ENCODE measurements at places on chromosomes 3 and 15.

DNA sequence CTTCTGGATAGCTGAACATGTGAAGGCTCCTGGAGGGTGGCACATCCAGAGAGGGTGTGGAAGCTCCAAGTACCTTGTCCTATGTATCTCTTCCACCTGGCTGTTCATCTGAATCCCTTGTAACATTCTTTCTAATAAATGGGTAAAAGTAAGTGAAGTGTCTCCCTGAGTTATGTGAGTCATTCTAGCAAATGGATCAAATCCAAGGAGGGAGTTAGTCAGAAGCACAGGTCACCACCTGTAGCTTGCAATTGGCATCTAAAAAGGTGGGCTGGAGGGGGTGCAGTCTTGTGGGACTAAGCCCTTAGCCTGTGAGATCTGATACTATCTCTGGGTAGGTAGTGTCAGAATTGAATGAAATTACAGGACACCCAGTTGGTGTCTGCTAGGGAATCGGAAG is 71.0 kb downstream of the WWTR1 start:
- no peak for DNase-seq

DNA sequence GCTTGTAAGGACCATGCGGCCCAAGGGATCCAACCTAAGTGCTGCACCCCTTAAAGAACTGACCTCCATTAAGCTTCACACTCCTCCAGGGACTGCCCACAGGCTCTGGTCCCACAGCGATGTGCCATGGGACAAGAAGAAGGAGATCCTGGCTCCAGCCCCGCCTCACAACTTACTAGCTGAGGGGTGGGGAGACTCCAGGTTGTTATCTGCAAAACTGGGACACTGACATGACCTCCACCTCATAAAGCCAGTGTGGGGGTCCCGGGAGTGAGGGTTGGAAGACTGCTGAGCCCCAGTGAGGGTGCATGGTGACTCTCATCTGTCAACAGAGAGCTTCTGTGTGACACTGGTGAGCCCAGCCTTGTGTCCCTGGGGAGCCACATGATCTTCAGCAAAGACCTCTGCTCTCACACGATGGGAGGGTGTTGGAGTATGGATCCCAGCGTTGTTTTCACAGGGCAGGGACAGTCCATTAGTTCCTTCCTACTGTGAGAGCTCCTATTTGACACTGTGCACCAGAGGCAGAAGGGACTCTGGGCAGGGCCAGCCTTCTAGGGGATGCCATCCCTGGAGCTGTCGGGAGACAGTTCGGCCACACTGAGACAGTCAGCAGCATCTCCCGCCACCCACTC is 26.7 kb downstream of the EAF1 start:
- no peak for DNase-seq

GRCh38 chr15:76328106-76328696 is 8.4 kb upstream of the ISL2 start:
- no peak for DNase-seq

- no peak for DNase-seq
Observed at GRCh38 chr15:62558640-62559380, 393.7 kb upstream of the C2CD4B start.

DNA sequence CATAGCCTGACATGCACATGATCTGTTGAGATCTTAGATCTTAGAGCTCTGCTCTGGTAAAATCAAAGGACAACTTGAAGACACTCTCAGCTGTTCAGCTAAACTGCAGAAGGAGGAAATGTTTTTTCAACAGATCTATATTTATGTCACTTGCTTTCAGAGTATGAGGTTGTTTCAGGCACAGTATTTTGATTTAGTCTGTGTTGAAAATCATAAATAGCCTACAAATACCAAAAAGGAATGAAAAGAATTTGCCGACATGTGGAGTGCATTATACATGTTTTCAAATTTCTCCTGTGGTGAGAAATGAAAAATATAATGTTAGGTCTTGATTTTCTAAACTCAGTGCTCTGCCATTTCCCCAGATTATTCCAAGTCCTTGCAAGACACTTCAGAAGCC is 1118.4 kb downstream of the TBL1XR1 start:
- DNase-seq = no peak

Data from activated naive CD8-positive, alpha-beta T cell treated with anti-CD3 and anti-CD28 coated beads, Interleukin-2, amount 50 U/mL, for 16 hours (primary cell).